ENCODE measurements at places on chromosomes 1 and 21. TPM values are rescaled to one million over a fixed set of nuclear protein-coding genes. Genes with fewer than 3 reads are reported as not detected.

DNA sequence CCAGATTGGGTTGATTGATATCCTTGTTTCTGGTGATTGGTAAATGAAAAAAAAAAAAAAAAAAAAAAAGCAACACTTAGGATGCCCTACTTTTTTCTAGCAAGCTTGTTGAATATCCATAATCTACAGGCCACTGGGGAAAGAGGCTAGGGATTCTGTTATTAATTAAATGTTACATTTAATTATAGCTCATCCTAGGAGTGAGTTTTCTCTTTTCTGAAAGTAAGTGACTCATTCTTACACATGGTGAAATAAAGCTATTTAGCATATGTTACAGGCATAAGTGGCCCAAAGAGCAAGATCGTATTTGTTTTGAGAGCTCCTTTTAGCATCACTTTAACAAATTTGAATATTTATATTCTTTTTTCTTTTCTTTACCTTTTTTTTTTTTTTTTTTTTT is 94.5 kb downstream of the FNBP1L start:
- no peak for DNase-seq

GRCh38 chr1:172425339-172425738 is 4.9 kb downstream of the C1orf105 start:
- DNase-seq: no peak

- no peak for DNase-seq
Observed at GRCh38 chr1:57137980-57138379, 172.2 kb upstream of the C8B start.

The SLC44A5 gene
- 0.09 TPM for polyA plus RNA-seq

DNA sequence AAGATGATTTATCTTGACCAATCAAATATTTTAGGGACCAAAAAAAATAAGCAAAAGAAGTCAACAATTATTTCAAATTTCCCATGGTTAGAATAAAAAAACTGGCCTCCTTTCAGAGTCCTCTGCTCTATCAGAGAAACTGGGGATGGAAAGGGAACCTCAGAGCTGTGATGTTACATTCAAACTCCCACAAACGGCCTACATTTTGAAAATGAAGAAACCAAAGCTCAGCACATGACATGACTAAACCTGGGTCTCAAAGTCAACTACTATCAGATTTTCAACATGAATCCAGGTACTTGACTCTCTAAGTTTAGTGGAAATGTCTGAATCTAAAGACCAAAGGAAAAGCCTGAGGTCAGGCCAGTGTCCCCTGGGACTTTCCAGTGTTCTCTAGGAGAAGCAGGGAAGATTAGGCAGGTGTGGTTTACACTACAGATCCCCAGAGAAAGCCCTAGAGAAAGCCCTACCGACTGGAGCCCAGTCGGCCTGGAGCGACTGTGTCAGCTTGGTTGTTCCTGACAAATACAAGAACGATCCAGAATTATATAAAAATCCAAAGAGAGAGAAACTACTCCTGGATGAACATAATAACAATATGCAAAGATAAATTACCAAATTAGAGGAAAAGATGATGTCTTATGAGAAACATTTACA is 24.8 kb downstream of the JAK1 start:
- DNase-seq: no peak

The VTCN1 gene
- polyA plus RNA-seq: not detected

The HIVEP3 gene
- polyA plus RNA-seq: 4.8 TPM

- no peak for DNase-seq
Observed at GRCh38 chr1:206785182-206785765, 13.0 kb upstream of the IL10 start.

The SPRR3 gene
- polyA plus RNA-seq: not detected

GRCh38 chr1:234748066-234748465 is 138.1 kb upstream of the IRF2BP2 start:
- no peak for DNase-seq

- DNase-seq: no peak
Observed at GRCh38 chr1:182193908-182194550, 132.5 kb upstream of the ZNF648 start.
